Activated T-cell treated with anti-CD3 and anti-CD28 coated beads, Interleukin-2, amount 50 U/mL, for 72 hours (primary cell): ENCODE measurements at places on chromosomes 6 and 20.

- no peak for DNase-seq
Measured at GRCh38 chr6:27617046-27617687, 144.3 kb upstream of the ZNF184 start.

GRCh38 chr6:155883741-155884140 lies 428.1 kb upstream of the NOX3 start:
- DNase-seq: no peak

- DNase-seq: no peak
Measured at GRCh38 chr6:166471797-166472260, 89.1 kb upstream of the MPC1 start.

GRCh38 chr6:125004797-125005595 lies 42.8 kb downstream of the RNF217 start:
- DNase-seq: no peak

GRCh38 chr6:162119341-162119740 lies 608.2 kb downstream of the PRKN start:
- no peak for DNase-seq

DNA sequence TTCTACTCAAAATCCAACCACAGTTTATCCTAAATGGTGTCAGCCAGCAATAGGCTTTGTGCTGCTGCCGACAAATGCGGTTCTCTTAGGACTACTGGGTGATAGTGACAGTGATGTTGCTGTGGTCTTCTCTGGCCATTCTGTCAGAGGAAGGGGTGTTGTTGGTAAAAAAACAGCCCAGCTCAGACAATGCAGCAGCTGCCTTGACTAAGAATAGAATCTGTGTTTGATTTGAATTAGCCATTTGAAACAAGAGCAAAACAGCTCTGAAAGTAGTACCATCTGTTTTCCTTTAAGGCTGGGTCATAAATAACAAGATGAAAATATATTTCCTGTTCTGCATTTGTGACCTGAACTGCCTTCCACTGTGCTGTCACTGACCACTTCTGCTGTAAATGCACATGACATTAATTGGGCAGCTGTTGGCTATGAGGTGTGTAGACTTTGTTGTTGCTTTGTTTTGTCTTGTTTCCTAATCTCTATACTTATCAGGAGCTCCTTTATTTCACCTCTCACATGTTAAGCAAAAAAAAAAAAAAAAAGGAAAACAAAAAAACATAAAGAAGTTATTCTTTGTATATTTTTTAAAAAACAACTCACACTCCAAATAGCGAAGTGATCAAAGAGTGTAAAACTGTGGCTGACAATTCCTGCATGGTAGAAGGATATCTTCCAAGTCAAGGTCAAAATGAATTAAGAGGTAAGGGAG lies 497.8 kb upstream of the ARID1B start:
- no peak for DNase-seq

GRCh38 chr6:46099952-46100351 lies 29.8 kb upstream of the ENPP4 start:
- no peak for DNase-seq

GRCh38 chr20:1626528-1627199 lies 6.9 kb upstream of the SIRPB1 start:
- no peak for DNase-seq

- DNase-seq: no peak
Measured at GRCh38 chr20:8874437-8874836, 194.4 kb upstream of the PLCB4 start.

- DNase-seq: no peak
Measured at GRCh38 chr6:41470029-41470330, 76.2 kb upstream of the FOXP4 start.

DNA sequence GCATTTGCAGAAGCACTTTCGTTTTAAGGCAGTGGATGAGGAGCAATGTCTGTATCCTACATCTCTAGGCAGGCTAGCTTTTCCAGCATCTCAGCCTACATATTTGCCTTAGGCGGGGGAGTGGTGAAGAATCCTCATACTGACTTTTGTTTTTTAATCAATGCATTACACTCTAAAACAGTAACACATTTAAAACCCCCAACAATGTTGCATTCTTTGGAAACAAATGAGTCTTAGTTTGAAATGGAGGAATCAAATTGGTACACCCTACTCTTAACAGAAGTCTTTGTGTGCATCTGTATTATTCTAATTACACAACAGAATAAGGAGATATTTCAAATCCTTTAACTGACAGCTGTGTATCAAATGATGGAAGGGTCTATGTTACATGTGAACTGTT lies 9.0 kb downstream of the NKAIN2 start:
- no peak for DNase-seq

GRCh38 chr6:166441325-166442078 lies 58.8 kb upstream of the MPC1 start:
- DNase-seq: no peak
